Activated CD8-positive, alpha-beta memory T cell treated with anti-CD3 and anti-CD28 coated beads for 24 hours (primary cell): ENCODE measurements at places on chromosomes 5 and 9.

DNA sequence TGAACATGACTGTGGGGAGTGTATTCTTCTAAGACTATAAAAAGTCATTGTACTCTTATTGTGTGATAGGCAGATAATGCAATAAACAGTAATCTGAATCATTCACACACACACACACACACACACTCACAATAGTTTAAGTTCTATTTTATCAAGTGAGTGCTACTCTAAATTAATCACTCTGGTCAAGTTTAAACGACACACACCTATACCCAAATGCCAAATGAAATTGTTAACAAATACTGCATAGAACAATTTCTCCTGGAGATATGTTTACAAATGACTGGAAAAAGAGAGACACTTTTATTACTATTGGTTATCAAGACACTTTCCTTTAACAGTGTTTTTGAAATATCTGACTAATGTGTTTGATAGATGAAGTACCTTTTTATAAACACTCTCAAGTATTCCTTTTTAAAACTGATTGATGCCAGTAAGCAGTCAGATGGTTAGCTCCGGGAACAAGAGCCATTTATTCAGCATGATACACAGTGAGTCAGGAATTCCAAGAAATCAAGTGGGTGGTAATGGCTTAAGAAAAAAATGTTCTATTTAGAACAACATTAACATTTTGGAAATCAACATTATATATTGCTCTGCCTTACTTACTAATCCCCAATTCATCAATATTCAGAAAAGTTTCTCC lies 521.6 kb upstream of the ST8SIA4 start:
- no peak for DNase-seq

- DNase-seq = no peak
Observed at GRCh38 chr5:138466900-138467710, 1.8 kb downstream of the EGR1 start.

- DNase-seq = no peak
Observed at GRCh38 chr5:176733406-176734262, 76.7 kb upstream of the UNC5A start.

- DNase-seq = no peak
Observed at GRCh38 chr5:130280528-130281217, 376.4 kb downstream of the CHSY3 start.

DNA sequence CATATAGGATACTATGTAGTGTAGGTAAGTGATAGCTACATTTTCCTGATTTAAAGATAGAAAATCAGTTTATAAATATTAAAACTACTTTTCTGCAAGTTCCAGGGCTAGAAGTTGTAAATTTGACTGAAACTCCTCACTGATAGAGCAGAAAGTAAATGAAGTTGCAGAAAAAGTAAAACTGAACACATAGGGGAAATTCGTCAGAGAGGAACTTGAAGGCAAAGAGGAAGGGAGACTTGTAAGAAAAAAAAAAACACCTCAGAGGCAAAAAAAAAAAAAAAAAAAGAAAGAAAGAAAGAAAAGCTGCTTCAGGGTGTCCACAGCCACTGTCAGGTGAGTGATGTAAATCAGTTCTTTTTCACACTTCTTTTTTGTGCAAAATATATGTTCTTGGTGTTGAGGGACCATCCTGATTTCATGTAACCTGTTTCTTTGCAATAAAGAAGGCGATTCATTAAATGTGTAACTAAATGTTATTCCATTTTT lies 336.2 kb upstream of the ZNF462 start:
- no peak for DNase-seq

- DNase-seq = no peak
Observed at GRCh38 chr9:35552376-35552775, 52.7 kb upstream of the TESK1 start.

DNA sequence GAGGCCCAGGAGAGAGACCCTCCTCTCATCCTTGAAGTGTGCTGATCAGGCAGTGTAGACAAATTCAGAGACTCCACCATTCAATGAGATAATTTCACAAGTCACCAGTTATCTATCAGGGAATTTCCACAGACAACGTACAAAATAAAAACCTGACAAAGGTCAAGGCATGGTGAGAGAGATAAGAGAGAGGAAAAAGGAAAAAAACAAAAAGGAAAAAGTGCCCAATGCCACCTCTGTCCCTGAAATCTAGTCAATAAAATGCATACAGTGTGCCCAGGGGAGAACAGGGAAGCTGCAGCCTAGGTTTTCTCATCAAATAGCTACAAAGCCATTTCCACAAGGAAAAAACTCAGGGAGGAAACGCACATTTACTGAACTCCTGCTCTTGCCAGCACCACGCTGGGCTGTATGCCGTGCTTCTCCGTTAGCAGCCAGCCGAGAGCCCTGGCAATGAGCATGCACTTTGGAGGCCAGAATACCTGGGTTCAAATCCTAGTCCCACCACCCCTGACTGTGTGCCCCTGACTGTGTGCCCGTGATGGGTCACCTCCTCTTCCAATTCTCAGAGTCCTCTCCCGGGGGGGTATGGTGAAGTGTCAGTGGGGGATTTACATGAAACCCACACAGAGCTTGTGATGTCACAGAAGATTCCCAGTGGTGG lies 11.6 kb downstream of the WHRN start:
- no peak for DNase-seq

DNA sequence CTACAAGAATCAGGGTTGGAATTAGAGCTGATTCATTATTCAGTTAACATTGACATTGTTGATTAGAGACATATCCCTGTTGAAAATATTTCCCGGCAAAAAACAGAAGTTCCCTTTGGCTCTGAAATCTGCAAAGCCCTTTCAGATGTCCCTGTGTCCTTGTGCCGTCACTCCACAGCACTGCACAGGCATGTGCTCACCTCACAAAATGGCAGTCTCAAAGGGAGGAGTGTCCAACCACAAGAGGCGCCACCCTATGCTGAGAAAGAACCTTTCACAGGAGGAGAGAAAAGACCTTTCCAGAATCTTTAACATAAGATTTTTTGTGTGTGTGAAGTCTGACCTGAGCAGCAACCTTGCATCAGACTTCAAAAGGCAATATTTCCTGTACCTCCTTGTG lies 112.8 kb upstream of the PRSS3 start:
- DNase-seq = no peak

DNA sequence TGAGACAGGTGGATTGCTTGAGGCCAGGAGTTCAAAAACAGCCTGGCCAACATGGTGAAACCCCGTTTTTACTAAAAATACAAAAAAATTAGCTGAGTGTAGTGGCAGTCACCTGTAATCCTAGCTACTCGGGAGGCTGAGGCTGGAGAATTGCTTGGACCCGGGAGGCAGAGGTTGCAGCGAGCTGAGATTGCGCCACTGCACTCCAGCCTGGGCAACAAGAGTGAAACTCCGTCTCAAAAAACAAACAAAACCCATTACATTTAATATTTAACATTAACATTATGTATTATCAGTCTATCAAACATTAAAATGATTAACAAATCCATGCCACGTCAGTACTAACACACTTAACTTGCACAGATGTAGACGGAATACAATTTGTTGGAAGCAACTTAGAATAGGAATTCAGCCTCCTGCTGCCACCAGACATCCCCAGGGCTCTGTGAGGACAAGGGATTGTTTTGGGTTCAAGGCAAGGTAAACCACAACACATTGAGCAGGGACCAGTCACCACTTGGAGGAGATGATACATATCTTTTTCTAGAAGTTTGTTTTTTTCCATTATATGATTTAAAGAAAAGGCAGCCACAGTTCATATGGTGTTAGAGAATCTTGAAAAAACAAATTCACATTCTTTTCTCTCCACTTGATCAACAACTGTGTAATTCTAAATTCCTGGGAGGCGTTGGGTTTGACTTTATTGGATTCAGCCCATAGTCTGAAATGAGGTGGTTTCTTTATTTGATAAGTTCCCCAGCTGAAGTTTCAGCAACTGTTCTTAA lies 104.1 kb upstream of the BASP1 start:
- DNase-seq = no peak

DNA sequence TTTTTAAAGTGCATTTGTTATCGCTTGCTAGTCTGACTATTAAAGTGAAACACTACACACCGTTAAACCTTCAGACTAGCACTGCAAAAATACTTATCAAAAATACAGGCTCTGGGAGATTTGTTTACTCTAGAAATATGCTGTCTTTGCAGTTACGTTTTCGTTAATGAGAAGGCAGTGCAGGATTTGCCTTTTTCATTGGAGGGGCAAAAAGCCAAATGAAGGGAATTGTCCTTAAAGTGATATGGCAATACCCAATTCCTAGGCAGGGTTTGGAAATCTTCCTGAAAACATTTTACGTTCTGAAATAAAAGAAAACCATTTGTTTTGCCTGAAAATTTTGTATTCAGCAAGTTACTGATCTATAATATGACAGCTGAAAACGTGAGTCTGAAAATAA lies 1800.2 kb downstream of the MAT2B start:
- no peak for DNase-seq

- DNase-seq = no peak
Observed at GRCh38 chr9:124743686-124744348, 27.3 kb downstream of the NR6A1 start.

DNA sequence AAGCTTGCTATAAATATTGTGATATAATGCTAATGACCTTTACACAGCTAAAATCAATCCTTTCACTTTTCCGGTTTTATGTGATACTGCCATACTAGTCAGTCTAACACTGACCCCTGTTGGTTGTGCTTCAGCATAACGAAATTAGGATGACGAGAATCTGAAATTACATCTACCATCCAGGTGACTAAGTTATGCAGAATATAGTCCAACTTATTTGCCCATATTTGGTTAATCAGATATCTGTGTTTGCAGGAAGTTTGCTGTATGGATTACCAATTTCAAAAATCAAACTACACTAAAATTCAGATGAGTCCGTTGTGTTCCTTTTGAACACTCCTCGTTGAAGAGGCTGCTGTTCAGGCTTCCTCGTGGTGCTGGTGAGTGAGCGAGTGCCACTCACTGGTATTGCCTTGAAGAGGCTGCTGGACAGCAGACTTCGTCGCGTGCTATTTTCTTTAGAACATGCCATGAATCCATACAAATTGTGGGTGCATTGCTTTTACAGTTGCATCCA lies 32.5 kb downstream of the TENT4A start:
- no peak for DNase-seq

DNA sequence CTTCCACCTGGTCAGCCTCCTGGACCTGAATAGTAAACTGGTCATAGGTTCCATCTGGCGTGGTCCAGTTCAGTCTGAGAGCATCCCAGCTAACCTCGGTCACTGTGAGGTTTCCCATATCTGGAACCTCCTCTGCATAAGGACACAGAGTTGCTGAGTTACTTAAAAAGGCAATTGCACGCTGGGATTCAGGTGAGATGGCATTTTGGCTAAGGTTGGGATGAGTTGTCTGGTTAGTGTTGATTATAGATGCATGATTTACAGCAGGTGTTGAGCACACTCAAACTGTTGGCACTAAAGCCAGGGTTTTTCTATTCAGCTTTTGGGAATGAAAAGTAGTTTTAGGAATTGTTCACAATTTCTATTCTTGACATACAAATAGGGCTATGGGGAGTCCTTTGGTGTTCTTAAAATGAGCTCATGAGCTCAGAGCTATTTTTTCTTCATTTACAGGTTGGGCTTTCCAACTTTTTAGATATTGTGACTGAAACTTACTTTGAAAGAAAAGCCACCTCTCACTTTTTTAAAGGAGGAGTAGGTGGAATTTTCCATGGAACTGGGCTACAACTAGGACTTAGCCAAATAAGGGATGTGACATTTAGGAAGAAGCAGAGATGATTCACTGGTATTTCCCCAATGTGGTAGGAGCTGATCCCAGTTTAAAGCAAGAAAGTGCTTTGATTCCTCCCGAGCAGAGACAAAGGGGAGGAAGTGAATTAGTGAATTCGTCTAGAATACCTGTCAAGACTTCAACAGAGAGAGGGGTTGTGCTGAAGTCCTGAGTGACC lies 54.7 kb downstream of the TNC start:
- DNase-seq = no peak

GRCh38 chr5:132055441-132055807 lies 5.0 kb upstream of the IL3 start:
- peak; percentile 55 for DNase-seq

- no peak for DNase-seq
Observed at GRCh38 chr5:30891660-30892059, 301.8 kb upstream of the CDH6 start.

- no peak for DNase-seq
Observed at GRCh38 chr5:138520971-138521370, 22.1 kb downstream of the ETF1 start.

- no peak for DNase-seq
Observed at GRCh38 chr5:150177721-150178120, 11.1 kb downstream of the CDX1 start.

GRCh38 chr9:124000161-124000783 lies 11.3 kb upstream of the LHX2 start:
- no peak for DNase-seq

GRCh38 chr9:79233542-79233941 lies 338.2 kb upstream of the TLE4 start:
- DNase-seq = no peak

GRCh38 chr9:79693750-79694149 lies 122.0 kb downstream of the TLE4 start:
- no peak for DNase-seq

DNA sequence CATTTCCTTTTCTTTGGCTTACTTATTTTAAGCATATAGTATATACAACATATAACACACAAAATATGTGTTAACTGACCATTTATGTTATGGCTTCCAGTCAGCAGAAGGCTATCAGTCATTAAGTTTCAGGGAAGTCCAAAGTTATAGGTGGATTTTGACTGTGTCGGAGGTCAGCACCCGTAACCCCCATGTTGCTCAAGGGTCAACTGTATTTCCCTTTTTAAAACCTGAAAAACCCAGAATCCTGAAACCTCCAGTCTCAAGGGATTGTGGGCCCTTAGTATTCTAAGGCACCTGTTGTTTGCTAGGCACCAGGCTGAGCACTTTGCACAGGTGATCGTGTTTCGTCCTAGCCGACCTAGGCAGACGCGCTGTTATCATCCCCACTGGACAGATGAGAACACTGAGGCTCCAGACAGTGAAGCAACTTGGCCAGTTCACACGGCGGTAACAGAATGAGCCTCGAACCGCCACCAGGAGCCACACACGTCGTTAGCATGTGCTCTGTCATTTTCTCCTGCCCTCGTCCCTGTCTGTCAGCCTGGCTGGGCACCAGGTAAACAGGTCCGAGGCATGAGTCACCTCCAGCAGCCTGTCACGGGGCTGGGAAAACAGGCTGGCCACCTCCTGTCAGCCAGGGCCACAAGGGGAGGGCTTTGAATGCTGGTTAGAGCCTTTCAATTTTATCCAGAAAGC lies 39.9 kb downstream of the DUSP1 start:
- no peak for DNase-seq

- no peak for DNase-seq
Observed at GRCh38 chr5:159290741-159291140, 27.7 kb downstream of the UBLCP1 start.
